CD14-positive monocyte (primary cell): ENCODE measurements at places on chromosomes 5 and 9. TPM values are rescaled to one million over a fixed set of nuclear protein-coding genes. Genes with fewer than 3 reads are reported as not detected.
A peak's percentile ranks its signal among the peaks of the same experiment; 100 is the strongest.

Gene HAVCR2
- polyA plus RNA-seq = 45.0 TPM

Gene C5orf52
- not detected for polyA plus RNA-seq

GRCh38 chr5:170145462-170145861 lies 39.8 kb downstream of the FOXI1 start:
- DNase-seq = peak; percentile 26
- no peaks in the 10 kb centered on the region for H3K27me3 ChIP-seq
- H3K4me1 ChIP-seq = peaks cover 9% of the 10 kb centered on the region
- H3K36me3 ChIP-seq = no peaks in the 10 kb centered on the region
- no peak overlapping the region for H3K27ac ChIP-seq
- no peak overlapping the region for H3K4me3 ChIP-seq

Gene SMIM33
- not detected in 2 replicates for polyA plus RNA-seq

Gene CACFD1
- 5.0 TPM for polyA plus RNA-seq

Gene MYMK
- not detected for polyA plus RNA-seq

- no peaks in the 10 kb centered on the region for H3K27me3 ChIP-seq
- no peaks in the 10 kb centered on the region for H3K4me1 ChIP-seq
- no peak overlapping the region for H3K4me3 ChIP-seq
- H3K36me3 ChIP-seq = no peaks in the 10 kb centered on the region
Observed at GRCh38 chr5:109163336-109163735, 246.4 kb downstream of the PJA2 start.

GRCh38 chr5:178214160-178214803 lies 9.9 kb downstream of the HNRNPAB start:
- H3K4me1 ChIP-seq = peaks cover 19% of the 10 kb centered on the region
- H3K4me3 ChIP-seq = no peak overlapping the region
- DNase-seq = no peak
- peak overlapping the region; percentile 64 for H3K27ac ChIP-seq

DNA sequence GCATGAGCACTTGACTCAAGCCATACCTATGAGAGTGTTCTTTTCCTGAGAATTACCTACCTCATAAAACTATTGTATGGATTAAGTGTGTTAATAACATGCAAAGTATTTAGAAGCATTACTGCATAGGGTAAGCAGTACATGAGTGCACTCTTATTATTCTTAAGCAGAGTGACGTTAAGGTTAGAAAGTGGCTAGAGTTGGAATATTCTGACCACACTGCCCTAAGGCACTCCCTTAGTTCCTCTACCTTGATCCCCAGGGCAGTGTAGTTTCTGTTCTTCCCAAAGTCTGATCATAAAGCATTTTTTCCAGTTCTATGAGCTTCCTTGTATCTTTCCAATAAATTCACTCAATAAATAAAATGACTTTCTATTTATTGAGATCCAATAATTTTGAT lies 189.2 kb downstream of the PCSK1 start:
- H3K27ac ChIP-seq = no peak overlapping the region
- no peaks in the 10 kb centered on the region for H3K27me3 ChIP-seq
- no peaks in the 10 kb centered on the region for H3K4me1 ChIP-seq
- DNase-seq = no peak
- H3K4me3 ChIP-seq = no peak overlapping the region

DNA sequence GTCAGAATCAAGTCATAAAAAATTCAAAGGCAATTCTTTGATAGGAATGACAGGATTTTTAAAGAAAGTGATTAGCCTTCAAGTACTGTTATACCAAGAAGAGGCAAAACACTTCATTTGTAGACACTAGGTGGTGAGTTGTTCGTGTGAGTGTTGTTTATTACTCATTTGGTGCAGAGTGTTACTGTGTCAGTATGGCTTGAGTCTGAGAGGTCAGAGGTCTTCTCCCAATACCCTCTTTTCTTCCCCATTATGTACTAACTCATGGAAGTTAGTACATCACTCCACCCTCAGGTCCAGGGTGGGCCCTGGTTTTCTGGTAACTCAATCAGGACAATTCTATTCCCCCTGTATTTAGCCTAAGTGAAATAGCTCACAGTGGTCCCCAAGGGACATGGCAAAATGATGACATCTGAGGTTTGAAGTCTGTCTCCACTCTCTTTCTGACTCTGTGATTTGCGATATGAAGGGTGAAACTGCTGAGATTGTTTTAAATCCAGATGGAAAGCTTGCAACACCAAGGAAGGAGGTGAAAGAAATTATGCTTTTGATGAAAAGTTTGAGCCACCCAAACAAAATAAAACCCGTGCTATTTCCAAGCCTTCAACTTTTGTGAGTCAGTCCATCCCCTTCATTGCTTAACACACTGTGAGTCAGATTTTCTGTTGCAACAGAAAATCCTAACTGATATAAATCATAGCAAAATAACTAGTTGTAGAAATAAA lies 56.8 kb downstream of the NUDT12 start:
- H3K4me3 ChIP-seq = no peak overlapping the region
- no peaks in the 10 kb centered on the region for H3K4me1 ChIP-seq
- H3K27ac ChIP-seq = no peak overlapping the region
- H3K36me3 ChIP-seq = no peaks in the 10 kb centered on the region
- no peak for DNase-seq

GRCh38 chr5:63803165-63803564 lies 159.1 kb downstream of the HTR1A start:
- no peaks in the 10 kb centered on the region for H3K27me3 ChIP-seq
- no peak for DNase-seq
- no peaks in the 10 kb centered on the region for H3K4me1 ChIP-seq
- no peaks in the 10 kb centered on the region for H3K36me3 ChIP-seq
- H3K27ac ChIP-seq = no peak overlapping the region

DNA sequence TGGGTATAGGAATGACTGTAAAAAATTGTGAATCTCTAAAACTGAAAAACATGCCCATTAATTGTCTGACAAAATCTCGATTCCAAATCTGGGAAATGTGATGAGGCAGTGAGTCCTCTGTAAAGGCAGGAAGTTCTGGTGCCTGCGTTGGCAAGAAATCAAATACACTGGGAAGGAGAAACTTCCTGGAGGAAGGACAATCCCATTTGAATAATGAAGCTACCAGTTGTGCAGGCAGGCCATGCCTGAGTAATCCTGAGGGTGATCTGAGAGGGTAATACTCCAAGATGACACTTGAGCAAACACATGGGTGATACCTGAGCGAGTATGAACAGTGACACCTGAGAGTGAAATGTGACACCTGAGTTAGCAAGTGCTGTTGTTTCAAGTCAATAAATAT lies 49.7 kb downstream of the KIF24 start:
- H3K4me3 ChIP-seq = no peak overlapping the region
- no peak for DNase-seq
- no peaks in the 10 kb centered on the region for H3K27me3 ChIP-seq
- H3K4me1 ChIP-seq = no peaks in the 10 kb centered on the region
- no peaks in the 10 kb centered on the region for H3K36me3 ChIP-seq
- H3K27ac ChIP-seq = no peak overlapping the region

DNA sequence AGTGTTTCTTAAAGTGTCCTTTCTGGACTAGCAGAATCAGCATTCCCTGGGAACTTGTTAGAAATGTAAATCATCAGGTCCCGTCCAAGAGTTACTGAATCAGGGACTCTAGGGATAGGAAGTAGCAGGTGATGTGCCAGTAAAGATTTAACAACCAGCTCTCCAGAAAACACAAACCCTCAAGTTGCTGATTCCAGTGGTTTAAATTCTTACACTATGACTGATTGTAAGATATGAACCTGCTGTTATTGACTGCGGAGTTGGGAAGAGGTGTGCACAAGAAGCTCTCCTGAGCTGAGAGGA lies 39.1 kb upstream of the BASP1 start:
- no peak for DNase-seq
- no peaks in the 10 kb centered on the region for H3K4me1 ChIP-seq
- H3K4me3 ChIP-seq = no peak overlapping the region
- no peaks in the 10 kb centered on the region for H3K36me3 ChIP-seq
- no peaks in the 10 kb centered on the region for H3K27me3 ChIP-seq

Gene GDNF
- polyA plus RNA-seq = not detected

DNA sequence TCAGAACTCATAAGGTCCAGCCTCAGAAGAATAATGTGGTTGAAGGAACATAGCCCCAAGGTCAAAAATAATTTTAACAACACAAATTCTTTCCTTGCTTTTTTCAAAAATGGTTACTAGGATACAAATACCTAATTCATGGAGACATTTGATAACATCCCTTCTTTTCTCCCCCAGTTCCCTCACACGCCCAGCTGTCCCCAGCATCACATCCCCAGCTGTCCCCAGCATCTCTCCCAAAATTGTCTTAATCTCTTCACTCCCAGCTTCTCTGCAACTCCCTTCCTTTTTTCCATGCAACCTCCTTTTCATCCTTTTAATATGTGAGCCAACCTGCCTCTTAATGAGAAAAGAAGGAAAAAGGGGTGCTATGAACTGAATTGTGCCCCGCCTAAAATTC lies 77.8 kb downstream of the FSTL4 start:
- DNase-seq = no peak
- no peak overlapping the region for H3K4me3 ChIP-seq
- no peak overlapping the region for H3K27ac ChIP-seq
- peaks cover 4% of the 10 kb centered on the region for H3K27me3 ChIP-seq
- H3K4me1 ChIP-seq = no peaks in the 10 kb centered on the region

Gene ASPN
- not detected in 2 replicates for polyA plus RNA-seq

- no peak for DNase-seq
- no peaks in the 10 kb centered on the region for H3K36me3 ChIP-seq
- no peak overlapping the region for H3K27ac ChIP-seq
- H3K27me3 ChIP-seq = no peaks in the 10 kb centered on the region
Observed at GRCh38 chr9:109616571-109617120, 118.5 kb upstream of the PTPN3 start.

DNA sequence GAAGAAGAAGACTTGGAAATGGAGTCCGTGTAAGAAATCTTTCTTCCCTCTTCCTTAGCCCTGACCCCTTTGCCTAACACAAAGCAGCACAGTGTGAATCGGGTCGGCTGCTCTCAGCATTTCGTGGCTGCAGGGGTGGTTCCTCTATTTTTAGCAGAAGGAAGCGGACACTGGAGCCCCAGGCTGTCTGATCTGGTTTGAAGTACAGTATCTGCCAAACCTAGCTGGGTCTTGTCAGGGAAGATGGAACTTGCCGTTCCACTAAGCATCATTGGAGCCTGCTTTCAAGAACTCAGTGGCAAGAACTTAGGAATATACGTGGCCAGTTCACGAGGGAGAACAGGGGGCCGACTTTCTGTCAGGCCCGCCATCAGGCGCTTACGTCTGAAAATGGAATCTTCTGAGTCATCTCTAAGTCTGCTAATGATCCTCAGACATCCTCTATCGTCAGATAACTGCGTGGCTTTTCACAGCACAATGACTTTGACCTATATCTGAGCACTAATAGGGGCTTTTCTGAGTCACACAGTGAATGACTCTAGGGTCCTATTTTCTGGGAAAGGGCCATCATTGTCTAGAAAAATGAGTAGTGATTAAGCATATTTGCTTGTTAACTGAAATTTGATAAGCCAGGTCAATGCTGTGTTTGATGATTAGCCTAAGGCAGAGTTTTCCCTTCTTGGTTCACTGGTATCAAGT lies 43.3 kb upstream of the NCS1 start:
- H3K4me1 ChIP-seq = peaks cover 26% of the 10 kb centered on the region
- peak overlapping the region; percentile 94 for H3K27ac ChIP-seq
- peaks cover 46% of the 10 kb centered on the region for H3K36me3 ChIP-seq
- peak; percentile 83 for DNase-seq

- no peaks in the 10 kb centered on the region for H3K27me3 ChIP-seq
- H3K4me1 ChIP-seq = no peaks in the 10 kb centered on the region
- DNase-seq = no peak
- H3K27ac ChIP-seq = no peak overlapping the region
- H3K4me3 ChIP-seq = no peak overlapping the region
- H3K36me3 ChIP-seq = no peaks in the 10 kb centered on the region
Observed at GRCh38 chr5:2904956-2905355, 153.5 kb upstream of the IRX2 start.

DNA sequence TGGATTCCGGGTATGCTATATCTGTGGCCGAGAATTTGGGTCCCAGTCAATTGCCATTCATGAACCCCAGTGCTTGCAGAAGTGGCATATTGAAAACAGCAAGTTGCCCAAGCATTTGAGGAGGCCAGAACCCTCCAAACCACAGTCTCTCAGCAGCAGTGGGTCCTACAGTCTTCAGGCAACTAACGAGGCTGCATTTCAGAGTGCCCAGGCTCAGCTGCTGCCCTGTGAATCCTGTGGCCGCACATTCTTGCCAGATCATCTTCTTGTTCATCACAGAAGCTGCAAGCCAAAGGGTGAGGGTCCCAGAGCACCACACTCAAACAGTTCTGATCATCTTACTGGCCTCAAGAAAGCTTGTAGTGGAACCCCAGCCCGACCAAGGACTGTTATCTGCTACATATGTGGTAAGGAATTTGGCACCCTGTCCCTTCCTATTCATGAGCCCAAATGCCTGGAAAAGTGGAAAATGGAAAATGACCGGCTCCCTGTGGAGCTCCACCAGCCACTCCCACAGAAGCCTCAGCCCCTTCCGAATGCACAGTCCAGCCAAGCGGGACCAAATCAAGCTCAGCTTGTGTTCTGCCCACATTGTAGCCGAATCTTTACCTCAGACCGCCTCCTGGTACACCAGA lies 23.0 kb downstream of the ZNF474 start:
- no peaks in the 10 kb centered on the region for H3K27me3 ChIP-seq
- DNase-seq = no peak
- H3K4me3 ChIP-seq = no peak overlapping the region

Gene PCDHB14
- not detected for polyA plus RNA-seq

DNA sequence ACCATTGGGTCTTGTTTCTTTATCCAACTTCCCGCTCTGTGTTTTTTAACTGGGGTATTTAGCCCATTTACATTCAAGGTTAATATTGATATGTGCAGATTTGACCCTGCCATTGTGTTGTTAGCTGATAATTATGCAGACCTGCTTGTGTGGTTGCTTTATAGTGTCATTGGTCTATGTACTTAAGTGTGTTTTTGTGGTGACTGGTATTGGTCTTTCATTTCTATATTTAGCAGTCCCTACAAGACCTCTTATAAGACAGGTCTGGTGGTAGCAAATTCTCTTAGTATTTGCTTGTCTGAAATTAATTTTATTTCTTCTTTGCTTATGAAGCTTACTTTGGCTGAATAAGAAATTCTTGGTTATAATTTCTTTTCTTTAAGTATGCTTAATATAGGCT lies 698.1 kb downstream of the DTWD2 start:
- no peaks in the 10 kb centered on the region for H3K27me3 ChIP-seq
- no peak overlapping the region for H3K4me3 ChIP-seq
- H3K4me1 ChIP-seq = no peaks in the 10 kb centered on the region
- DNase-seq = no peak

GRCh38 chr9:72936679-72937078 lies 16.2 kb downstream of the ALDH1A1 start:
- peaks cover 4% of the 10 kb centered on the region for H3K36me3 ChIP-seq
- no peaks in the 10 kb centered on the region for H3K27me3 ChIP-seq
- DNase-seq = no peak
- no peak overlapping the region for H3K4me3 ChIP-seq
- H3K4me1 ChIP-seq = no peaks in the 10 kb centered on the region
- H3K27ac ChIP-seq = no peak overlapping the region

- H3K36me3 ChIP-seq = peaks cover 83% of the 10 kb centered on the region
- no peak for DNase-seq
- H3K4me1 ChIP-seq = no peaks in the 10 kb centered on the region
- no peak overlapping the region for H3K27ac ChIP-seq
- H3K27me3 ChIP-seq = no peaks in the 10 kb centered on the region
- no peak overlapping the region for H3K4me3 ChIP-seq
Observed at GRCh38 chr9:137762414-137763061, 115.0 kb upstream of the CACNA1B start.
